ENCODE measurements at places on chromosomes 2 and 18. TPM values are rescaled to one million over a fixed set of nuclear protein-coding genes. Genes with fewer than 3 reads are reported as not detected.
A peak's percentile ranks its signal among the peaks of the same experiment; 100 is the strongest.

Gene LNPK
- total RNA-seq = 36.6 TPM

DNA sequence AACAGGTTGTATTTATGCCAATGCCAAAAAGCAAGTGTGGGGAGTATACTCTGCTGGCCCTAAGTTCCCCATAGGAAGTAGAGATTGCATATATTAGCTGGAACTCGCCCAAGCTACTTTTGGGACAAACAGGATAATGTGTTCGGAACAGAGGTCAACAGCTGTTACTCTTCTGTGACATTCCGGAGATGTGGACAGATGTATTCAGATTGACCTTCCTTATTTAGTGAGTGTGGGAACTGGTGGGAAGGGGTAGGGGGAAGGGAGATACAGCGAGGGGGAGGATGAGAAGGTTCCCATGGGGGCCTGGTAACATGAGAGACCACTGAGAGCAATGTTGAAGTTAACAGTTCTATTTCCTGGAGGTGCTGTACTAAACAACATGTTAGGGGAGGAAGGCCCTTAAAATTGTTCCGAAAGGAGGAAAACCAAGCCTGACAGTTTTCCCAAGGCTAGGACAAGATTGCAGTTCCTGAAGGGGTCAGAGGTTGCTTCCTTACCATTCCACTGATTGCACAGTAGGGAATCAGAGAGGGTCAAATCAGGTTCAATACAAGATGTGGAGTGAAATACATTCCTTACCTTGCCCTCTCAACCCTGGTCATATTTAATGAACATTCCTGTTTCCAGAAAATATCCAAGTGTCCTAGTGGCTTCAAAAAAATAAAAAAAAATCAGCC is 14.3 kb upstream of the CD28 start:
- no peak for DNase-seq

Gene TUBA4B
- not detected for total RNA-seq

- DNase-seq = no peak
Measured at GRCh38 chr2:3195641-3196476, 181.8 kb downstream of the EIPR1 start.

GRCh38 chr2:125837611-125838010 is 818.3 kb upstream of the GYPC start:
- no peak for DNase-seq

Gene SMAD4
- 72.7 TPM for total RNA-seq

DNA sequence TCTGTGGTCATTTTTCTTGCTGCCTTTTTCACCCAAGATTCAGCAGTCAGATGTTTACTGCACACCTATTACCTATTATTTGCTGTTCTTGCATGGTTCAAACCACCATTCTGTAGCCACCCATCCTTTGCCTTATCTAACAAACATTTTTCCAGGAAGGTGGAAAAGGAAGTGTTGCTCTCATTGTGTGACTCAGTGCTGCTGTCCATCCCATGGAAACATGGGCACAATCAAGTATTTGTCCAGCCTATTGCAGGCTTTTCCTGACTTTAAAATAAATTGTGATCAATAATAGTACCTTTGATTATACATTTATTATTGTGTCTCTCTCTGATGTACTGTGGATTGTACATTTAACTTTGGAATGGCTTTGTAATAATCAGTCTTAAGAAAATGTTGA is 53.2 kb downstream of the USP14 start:
- DNase-seq = no peak

Gene OTOS
- not detected for total RNA-seq

- no peak for DNase-seq
Measured at GRCh38 chr2:122927710-122928557, 1097.2 kb upstream of the CNTNAP5 start.

Gene TUBA3E
- total RNA-seq = not detected

- no peak for DNase-seq
Measured at GRCh38 chr2:88919087-88919738, 227.7 kb downstream of the RPIA start.

GRCh38 chr2:126905991-126906390 is 7.3 kb downstream of the TEX51 start:
- no peak for DNase-seq

DNA sequence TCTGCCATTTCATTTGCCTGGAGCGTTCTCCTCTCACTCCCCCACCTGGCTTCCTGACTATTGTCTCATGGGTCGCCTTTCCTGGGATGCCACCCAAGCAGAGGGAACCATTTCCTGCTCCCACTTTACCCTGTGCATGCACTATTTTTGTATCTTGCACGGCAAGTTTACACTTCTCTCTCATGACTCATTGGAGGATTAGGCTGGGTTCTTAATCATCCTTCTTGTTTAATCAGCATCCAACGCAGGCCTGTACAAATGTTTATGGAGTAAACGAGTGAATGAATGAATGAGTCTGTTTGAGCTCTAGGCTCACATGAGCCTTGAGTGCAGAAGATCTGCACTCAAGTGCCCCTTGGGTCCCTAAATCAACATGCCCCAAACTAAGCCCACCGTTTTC is 3.8 kb upstream of the ARHGAP25 start:
- no peak for DNase-seq

GRCh38 chr2:188485496-188485895 is 193.8 kb downstream of the GULP1 start:
- DNase-seq = no peak

DNA sequence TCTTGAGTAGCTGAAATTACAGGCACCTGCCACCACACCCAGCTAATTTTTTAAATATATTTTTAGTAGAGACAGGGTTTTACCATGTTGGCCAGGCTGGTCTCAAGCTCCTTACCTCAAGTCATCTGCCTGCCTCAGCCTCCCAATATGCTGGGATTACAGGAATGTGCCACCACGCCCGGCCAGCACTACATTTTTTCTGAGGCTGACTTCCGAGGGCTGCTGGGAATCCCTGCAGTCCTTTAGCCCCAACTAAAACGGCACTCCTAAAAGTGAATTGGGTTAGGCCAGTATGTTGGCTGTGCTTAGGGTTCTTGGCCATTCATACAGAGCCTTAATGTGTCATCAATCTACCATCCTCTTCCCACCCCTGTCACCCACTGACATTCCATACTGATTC is 375.4 kb downstream of the DCC start:
- DNase-seq = no peak

DNA sequence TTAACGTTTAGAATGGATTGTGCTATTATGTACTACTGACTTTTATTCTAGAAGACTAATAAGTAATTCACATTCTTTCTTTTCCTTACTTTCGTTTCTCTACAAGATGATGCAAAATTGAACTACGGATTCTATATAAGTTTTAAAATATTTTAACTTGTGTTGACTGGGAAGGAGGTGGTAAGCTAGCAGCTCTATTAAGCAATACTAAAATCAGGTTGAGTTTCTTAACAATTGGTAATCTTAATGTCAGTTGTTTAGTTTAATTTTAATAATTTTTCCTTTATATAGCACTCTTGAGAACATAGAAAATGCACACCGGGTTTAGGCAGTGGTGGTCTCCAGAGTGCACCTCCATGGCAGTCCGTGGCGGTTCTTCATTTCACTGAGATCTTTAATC is 215.2 kb downstream of the MCFD2 start:
- no peak for DNase-seq

DNA sequence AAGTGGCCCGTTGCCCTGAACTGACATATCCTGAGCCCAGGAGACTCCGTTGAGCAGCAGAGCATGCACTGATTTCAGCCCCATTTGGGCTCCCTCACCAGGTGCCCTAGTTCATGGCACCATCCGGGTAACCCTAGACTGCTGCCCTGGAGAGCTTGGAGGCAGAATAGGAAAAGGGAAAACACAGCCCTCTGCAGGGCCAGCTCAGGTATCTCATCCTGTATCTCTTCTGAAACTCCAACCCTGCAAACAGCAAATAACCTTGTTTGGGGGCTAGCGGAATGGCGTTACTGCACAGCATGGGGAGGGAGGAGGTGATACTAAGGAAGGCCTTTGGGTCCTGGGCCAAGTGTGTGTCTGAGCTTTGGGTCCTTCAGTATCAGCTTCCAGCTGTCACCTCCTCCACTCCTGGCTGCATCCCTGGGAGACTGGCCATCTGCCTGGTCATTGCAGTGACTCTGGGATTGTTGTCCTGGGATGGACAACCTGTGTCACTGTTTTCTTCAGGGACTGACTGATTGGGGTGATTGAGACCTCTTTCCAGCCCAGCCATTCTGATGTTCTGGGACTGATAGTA is 233.8 kb upstream of the SKOR2 start:
- no peak for DNase-seq

- no peak for DNase-seq
Measured at GRCh38 chr2:73564986-73565385, 77.2 kb downstream of the NAT8 start.

DNA sequence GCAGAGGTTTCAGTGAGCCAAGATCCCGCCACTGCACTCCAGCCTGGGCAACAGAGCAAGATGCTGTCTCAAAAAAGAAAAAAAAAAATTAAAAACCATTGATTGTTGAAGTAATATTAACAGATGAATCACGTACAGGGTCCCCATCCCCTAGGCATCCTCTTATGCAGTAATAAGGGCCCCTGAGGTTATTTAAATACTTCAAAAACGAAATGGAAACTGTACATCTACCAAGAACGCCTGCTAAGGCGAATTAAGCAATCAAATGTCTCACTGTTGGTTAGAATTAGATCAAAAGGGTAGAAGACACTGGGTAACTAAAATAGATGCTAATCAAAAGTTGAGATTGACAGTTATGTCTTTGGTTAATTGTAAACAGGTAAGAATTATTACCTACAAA is 7.5 kb downstream of the TRABD2A start:
- peak; percentile 6 for DNase-seq

DNA sequence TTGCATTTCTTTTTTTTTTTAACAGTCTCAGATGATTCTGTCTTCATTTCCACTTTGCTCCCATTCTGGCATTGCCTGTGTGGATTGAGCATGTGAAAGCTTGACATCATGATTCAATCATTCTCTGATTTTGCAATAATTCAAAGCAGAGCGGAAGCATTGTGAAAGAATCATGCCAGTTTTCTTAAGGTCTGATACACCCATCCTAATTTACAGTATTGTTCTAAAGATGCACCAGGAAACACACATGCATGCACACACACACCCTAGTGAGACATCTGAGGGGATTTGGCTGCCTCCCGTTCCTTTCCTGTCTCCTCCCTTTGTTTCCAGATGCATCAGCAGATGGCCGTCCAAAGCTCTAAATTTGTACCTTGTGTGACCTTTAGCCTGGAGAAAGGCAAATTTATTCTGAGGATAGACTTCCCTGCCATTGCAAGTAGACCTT is 97.3 kb downstream of the FMNL2 start:
- DNase-seq = no peak

DNA sequence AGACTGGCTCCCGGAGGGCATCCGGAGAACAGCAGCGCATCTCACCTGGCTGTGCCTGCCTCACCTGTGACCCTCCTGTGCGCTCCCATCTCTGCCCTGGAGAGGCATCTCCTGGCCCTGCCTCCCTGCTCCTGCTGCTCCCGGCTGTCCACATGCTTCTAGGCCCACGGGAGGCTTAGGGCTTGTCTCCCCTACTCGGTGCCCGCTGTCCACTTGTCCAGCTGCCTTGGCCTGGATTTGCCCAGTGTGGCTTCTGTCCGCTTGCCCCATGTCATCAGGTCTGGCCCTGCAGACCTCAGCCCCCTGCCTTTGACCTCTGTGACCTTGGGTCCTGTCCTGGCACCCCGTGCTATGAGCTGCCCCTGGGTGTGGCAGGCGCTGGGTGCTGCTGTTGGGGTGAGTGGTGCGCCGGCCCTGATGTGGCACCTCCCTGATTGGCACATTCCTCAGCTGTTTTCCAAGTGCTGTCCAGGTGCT is 4.5 kb downstream of the BOK start:
- DNase-seq = no peak

GRCh38 chr2:73176881-73177644 is 25.3 kb upstream of the NOTO start:
- peak; percentile 91 for DNase-seq

DNA sequence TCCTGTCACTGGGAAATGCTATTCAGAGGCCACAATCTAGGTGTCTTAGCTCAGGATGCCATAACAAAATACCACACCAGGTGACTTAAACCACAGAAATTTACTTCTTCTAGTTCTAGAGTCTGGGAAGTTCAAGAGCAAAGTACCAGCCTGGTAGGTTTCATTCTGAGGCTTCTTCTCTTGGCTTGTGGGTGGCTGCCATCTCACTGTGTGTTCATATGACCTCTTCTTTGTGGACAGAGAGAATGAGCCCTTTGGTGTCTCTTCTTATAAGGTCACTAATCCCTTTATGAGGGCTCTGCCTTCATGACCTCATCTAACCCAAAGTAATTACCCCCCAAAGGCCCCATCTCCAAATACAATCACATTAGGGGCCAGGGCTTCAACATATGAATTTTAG is 57.3 kb downstream of the RHOB start:
- DNase-seq = no peak

GRCh38 chr2:236985761-236986339 is 99.8 kb upstream of the COPS8 start:
- no peak for DNase-seq

Gene FBXO41
- 15.2 TPM for total RNA-seq

Gene LIMS4
- total RNA-seq = 3.3 TPM

Gene TMEM169
- 2.7 TPM for total RNA-seq

Gene MC4R
- total RNA-seq = not detected

Gene SERPINB7
- total RNA-seq = not detected

DNA sequence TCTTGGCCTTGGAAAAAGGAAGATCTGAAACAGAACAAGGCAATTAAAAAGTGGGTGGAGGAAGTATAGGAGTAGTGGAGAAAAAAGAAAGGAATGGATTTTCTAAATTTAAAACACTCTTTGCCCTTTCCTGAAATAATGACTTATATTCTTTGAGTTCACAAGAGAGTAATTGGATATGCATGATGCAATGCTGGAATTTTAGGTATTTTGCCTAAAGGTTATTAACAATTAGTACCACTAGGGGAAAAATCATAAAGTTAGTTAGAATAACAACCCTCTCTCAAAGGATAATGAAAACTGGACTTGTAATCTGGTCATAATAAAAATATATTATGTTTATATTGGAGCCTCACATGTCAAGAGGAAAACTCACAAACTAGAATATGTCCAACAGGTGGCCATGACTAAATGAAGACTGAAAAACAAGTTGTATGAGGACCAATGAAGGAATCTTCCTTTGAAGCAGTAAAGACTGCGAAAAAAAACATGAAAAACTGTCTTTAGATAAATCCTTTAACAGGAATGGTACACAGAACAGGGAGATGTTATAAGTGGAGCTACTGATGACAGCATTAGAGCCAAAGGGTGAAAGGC is 281.8 kb downstream of the NCKAP5 start:
- DNase-seq = no peak
